Lower lobe of right lung (tissue), 2 donors: ENCODE measurements at places on chromosomes 2 and 18. TPM values are rescaled to one million over a fixed set of nuclear protein-coding genes. Genes with fewer than 3 reads are reported as not detected.

DNA sequence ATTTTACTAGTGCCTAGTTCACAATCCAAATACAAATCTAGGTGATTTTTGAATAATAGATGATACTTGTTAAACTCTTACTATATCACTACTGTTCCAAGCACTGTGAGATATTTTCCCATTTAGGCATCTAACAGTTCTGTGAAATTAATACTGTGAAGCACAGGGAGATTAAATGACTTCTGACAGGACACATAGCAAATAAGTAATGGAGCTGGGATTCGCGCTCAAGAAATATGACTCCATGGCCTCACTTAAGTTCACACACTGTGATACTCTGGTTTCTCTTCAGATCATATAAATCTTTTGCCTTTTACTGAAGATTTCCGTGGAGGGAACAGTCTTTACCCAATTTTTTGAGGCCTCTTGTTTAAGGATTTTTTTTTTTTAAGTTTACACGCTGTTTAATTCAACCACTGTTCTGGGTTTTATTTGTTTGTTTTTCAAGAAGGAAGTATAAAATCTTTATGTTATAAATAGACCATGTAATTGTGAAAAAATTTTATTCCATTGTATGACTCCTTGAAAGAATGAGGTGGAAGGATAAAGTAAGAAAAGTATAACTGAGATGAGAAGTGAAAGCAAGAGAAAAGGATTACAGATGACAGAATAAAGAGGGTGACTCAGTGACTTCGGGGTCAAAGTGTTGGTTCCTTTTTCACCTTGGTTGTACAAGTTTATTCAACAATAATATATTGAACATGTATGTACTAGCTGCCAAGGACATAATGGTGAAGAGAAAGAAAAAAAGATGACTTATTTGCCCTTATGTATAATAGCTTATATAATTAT lies 30.2 kb downstream of the RBM45 start:
- no peaks in the 10 kb centered on the region for H3K36me3 ChIP-seq
- H3K4me3 ChIP-seq = no peak overlapping the region
- no peak for DNase-seq
- H3K27ac ChIP-seq = no peak overlapping the region

The POMC gene
- 3.9 TPM for total RNA-seq

The SPEG gene
- 6.5 TPM for total RNA-seq

The PCARE gene
- 0.95 TPM for total RNA-seq

- peaks cover 47% of the 10 kb centered on the region for H3K4me1 ChIP-seq
- peak overlapping the region; percentile 48 for H3K27ac ChIP-seq
- H3K36me3 ChIP-seq = peaks cover 100% of the 10 kb centered on the region
- no peaks in the 10 kb centered on the region for H3K27me3 ChIP-seq
Measured at GRCh38 chr2:54629914-54630857, 93.3 kb upstream of the EML6 start.

DNA sequence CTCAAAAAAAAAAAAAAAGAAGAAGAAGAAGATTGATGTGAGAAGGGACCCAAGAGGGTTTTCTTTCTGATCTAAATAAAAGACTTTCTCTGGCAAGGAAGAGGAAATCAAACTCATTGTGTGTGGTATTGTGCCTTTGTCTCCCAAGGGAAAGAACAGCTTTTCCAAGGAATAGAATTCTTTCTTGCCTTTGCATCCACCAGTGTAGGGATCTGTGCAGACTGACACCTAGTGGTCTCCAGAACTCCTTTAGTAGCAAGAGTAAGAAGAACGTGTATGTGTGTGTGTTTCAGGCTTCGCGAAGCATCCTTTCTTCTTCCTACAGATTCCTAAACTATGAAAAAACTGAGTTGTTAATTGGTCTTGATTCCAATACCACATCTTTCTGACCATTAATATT lies 33.5 kb upstream of the CRIM1 start:
- no peak overlapping the region for H3K4me3 ChIP-seq
- DNase-seq = no peak
- H3K4me1 ChIP-seq = no peaks in the 10 kb centered on the region
- H3K27me3 ChIP-seq = peaks cover 4% of the 10 kb centered on the region
- H3K36me3 ChIP-seq = no peaks in the 10 kb centered on the region
- H3K27ac ChIP-seq = no peak overlapping the region

The SFT2D3 gene
- total RNA-seq = 7.4 TPM

The KCNS3 gene
- 28.7 TPM for total RNA-seq

The ZNF521 gene
- 12.7 TPM for total RNA-seq

DNA sequence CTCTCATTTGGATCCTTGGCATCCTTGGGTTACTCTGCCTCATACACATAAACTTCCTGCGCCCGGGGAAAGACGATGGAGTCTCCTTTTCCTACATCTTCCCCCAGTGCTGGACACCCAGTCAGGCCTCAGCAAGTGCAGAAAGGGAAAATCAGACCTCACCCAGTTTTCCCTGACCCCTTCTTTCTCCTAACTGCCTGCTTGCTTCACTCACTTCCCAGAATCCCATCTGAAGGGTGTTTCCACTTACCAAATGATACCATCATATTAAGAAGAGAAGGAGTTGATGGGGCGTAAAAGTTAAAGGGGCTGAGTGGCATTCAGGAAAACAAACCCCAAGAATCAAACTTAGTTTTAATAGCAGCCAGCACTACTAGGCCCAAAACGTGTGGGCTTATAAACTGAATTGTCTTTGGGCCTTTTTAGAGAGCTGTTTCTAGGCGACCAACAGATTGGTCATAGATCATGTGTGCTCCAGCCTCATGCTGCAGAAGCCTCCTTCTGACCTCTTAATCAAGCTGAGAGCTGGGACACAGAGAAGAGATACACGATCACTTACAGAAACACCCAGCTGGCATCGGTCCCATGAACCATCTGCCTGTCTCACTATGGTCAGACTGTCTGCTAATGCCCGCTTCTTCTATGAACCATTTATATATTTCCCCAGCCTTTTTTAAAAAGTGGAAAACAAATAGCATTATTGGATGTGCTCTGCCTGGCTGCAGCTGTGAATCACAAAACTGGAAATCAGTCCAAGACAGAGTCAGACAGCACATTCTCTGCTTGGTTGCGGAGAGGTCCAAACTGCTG lies 165.7 kb upstream of the SLC14A2 start:
- peak; percentile 49 for DNase-seq
- H3K27me3 ChIP-seq = no peaks in the 10 kb centered on the region
- H3K27ac ChIP-seq = peak overlapping the region; percentile 72

GRCh38 chr2:229714736-229715541 lies 584 bp upstream of the DNER start:
- no peak overlapping the region for H3K27ac ChIP-seq
- no peaks in the 10 kb centered on the region for H3K36me3 ChIP-seq
- H3K4me3 ChIP-seq = peak overlapping the region; percentile 47
- H3K4me1 ChIP-seq = peaks cover 18% of the 10 kb centered on the region
- H3K27me3 ChIP-seq = peaks cover 69% of the 10 kb centered on the region

The GPBAR1 gene
- 4.6 TPM for total RNA-seq

The ZNF892 gene
- 3.9 TPM for total RNA-seq
